ENCODE measurements at places on chromosomes 5 and 9.
A peak's percentile ranks its signal among the peaks of the same experiment; 100 is the strongest.

GRCh38 chr5:30401479-30402058 is 791.9 kb upstream of the CDH6 start:
- peak; percentile 54 for DNase-seq

GRCh38 chr5:54022223-54022622 is 288.1 kb downstream of the ARL15 start:
- DNase-seq, result no peak

GRCh38 chr5:4862500-4862899 is 277.6 kb upstream of the ADAMTS16 start:
- peak; percentile 45 for DNase-seq

DNA sequence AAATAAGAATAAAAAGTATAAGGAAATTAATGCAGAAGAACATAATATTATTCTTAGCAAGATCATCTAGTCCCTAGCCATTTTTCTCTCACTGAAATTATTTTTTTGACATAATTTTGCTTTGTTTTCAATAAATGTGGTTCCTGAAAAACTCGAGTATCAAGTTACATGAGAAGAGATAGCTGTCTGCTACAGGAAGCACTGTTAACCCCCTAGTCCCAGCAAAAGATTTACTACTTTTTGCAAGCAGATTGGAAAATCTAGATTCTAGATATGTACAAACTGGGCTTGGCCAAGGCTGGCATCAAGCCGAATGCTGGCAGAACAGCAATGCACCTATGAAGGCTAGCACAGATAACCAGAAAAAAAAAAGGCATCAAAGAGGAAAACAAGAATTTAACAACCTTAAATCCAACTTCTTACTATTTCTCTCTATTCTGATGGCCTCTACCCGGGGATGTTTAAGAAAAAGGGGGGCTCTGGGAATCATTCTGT is 21.9 kb upstream of the ISCA1 start:
- DNase-seq, result no peak

- no peak for DNase-seq
Observed at GRCh38 chr5:2960294-2960693, 208.8 kb upstream of the IRX2 start.

DNA sequence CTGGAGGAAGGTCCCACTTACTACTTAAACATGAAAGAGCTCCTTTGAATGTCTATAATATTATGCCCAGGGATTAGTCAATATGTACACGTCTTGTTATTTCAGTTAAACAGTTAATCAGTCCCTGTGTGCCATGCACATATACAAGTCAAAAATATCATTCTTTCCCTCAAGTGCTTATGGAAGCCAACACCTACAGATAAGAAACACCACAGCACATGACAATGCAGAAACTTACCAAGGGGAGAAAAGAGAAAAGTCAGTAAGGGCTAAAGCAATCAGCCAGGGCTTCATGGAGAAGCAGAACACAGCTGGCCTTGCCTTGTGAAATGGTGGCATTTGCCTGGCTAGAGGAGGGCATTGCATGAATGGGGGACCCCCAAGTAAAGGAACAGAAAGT is 88.3 kb downstream of the SNCAIP start:
- DNase-seq, result no peak

DNA sequence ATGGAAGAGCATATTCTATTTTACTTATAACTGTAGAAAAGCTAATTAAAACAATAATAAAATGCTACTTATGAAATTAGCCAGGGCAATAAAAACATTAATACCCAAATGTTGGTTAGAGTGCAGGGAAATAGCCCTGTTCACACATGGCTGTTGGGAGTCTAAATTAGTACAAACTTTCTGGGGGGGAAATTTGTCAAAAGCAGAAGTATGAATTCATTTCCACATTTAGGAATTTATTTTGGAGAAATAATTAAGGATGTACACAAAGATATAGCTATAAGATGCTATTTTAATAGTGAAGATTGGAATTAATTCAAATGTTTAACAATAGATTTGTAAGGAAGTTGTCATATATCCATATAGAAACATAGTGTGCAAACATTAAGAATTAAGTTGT is 190.5 kb downstream of the SEC61B start:
- no peak for DNase-seq

DNA sequence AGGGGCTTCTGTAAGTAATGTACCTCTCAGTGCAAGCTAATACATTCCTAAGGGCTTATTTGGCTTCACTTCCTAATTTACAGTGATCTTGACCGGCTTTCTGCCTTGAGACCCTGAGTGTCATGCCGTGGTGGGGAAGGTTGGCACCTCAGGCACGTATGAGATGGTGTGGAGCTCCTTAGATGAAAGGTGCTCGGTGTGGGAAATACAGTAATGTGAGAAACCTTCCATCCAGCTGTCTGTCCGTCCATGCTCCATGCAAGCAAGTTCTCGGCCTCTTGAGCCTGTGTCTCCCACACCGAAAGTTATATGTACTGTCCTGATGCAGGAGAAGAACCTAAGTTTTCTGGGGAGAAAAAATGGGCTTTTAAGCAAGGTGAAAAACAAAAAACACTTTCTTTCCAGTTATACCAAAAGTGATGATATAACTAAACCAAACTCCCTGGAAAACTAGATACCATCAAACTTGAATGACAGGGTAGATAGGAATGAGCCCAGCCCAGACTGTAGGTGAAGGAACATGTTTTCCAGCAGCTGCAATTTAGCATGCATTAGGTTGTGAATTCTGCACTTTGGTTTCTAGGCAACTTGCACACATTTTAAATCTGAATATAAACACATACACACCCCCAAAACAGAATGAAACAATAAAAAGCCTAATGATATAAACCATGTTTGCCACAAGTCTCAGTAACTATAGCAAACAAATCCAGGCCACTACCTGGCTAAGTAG is 279.6 kb downstream of the FANCC start:
- no peak for DNase-seq

- DNase-seq, result no peak
Observed at GRCh38 chr5:146912874-146913273, 34.3 kb upstream of the PPP2R2B start.

Measured in cardiac muscle cell (in vitro differentiated cells and primary cell).